Common myeloid progenitor, CD34-positive (primary cell): ENCODE measurements at places on chromosomes 2 and 18.

DNA sequence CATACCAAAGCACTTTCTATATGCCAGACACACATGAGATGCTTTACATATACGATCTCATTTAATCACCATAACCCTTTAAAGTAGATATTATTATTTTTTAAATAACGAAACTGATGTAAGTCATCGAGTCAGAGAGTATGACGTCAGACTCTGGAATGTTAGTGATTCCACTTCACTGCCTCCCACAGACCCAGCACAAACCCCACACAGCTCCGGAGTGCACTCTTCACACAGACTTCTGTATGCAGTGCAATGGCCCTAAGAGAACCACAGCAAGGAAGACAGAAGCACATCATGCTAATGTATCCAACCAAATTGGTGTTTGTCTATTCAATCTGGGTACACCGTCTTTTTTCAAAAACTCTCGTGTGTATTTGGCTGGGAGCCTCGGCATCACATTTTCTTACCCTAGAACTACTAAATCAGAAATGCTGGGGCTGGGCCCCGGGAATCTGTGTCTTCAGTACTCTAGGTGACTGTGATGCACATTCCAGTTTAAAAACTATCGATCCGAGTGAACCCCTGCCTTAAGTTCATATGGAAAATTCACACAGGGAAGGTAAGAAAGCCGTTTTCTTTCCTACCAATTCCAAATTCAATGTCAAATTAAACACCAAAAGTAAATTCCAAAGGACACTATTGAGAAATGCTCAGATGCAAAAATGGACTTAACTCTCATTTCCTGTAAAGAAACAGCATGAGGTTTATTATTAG lies 117.7 kb upstream of the ACVR1C start:
- no peak for DNase-seq

- DNase-seq: no peak
Measured at GRCh38 chr2:18440141-18440661, 120.3 kb downstream of the RDH14 start.

DNA sequence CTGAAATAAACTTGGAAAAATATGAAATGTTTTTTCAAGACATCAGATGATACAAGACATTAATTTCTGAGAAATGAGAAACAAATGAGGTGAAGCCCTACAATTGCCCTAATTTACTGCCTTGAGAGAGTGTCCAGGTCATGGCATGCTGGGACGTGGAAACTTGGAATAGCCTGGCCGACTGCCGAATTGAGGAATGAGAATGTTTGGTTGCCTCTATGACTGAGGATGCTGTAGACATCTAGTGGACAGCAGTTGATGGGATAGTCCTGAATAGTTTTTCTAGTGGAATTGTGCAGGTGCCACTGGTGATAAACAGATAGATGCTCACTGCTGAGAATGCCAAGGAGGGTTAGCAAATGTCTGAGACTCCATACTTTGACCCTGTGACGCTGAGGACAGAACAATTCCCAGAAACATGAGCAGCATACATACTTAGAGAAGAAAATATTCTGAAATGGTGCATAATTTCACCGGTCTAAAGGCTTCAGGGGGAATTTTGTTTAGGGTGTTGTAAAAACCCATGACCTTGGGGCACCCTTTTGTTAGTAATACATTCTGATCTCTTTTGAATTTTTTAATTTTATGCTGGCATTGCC lies 56.5 kb upstream of the CWC22 start:
- DNase-seq: no peak

DNA sequence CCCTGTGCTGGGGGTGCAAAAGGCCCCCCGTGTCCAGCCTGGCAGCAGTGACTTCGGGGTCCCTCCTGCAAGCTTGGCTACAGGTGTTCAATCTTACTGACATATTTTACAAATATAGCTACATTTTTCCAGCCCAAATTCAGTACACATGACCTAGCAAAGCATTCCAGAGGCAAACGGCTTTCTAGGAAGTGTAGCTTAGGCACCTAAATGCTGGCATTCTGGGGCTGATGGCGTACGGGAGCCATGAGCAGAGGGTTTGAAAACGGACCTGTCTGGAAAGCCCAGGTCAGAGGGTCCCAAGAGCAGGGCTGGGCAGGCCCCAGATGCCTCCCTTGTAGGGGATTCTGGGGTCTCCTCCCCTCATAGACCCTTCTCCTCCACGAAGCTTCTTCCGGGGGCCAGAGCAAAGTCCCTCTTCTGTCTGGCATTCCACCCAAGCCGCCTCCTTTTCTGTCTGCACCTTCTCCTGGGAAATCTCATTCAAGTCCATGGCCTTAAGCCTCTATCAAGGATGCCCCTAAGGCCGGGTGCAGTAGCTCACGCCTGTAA lies 63.3 kb upstream of the ASAP2 start:
- DNase-seq: no peak

DNA sequence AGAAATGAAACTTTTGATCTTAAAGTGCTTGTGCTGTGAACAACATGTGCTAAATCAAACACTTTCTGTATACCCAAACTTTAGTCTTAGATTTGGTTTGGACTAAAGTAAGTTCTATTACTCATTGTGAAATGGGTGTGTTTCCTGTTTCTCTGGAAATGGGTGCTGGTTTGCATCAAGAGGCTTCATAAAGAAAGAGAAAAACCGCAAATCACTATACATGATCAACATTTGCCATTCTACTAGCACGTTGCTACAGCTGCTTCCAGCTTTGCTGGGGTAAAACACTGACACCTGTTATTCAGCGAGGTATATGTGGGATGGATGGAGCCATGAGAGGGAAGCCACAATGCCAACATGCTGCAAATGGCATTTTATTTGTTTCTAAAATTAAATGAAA lies 547.0 kb upstream of the ACVR2A start:
- DNase-seq: no peak

DNA sequence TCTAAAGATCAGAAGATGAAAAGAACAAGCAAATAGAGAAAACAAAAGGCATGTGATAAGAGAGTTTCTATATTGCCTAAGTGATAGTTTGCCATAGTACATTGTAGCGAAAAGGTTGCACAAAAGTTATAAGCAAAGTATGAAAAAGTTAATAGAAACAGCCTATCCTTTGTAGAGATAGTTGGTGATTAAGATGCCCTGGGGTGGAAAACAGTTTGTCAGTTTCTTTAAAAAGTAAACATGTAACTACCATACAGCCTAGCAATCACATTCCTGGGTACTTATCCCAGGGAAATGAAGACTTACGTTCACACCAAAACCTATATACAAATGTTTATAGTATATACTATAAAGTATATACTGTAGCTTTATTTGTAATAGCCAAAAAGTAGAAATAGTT lies 16.9 kb upstream of the DAPL1 start:
- DNase-seq: no peak

DNA sequence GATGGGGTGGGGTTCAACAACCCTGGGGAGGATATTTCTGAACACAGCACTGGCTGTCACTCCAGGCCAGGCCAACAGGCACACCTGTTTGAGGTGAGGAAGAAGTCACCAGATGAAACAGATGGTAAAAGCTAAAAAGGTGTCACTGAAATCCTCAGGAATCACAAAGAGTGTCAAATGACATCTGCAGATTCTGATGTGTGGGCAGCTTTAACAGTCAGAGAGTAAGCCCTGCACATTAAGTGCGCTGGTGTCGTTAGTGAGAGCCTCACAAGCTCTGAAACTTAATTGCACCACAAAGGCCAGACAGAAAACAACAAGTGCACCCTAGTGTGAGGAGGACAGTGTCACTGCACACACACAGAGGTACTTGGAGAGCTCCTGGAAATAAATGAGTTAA lies 13.6 kb downstream of the FLACC1 start:
- no peak for DNase-seq

DNA sequence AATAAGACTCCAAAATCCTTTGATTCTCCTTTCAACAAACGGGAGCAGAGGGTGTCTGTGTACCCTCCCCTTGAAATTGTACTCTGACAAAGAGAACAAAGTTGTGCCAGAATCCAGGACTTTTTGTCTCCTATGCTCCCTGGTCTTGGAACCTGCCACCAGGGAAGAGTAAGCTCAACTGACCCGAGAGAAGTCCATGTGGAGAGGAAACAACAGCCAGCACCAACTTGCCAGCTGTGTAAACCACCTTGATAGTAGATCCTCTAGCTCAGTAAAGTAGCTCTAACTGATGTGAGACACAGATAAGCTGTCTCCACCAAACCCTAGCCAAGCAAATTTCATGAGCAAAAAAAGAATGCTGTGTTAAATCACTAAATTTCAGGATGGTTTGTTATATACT lies 46.9 kb downstream of the LNPK start:
- DNase-seq: no peak

DNA sequence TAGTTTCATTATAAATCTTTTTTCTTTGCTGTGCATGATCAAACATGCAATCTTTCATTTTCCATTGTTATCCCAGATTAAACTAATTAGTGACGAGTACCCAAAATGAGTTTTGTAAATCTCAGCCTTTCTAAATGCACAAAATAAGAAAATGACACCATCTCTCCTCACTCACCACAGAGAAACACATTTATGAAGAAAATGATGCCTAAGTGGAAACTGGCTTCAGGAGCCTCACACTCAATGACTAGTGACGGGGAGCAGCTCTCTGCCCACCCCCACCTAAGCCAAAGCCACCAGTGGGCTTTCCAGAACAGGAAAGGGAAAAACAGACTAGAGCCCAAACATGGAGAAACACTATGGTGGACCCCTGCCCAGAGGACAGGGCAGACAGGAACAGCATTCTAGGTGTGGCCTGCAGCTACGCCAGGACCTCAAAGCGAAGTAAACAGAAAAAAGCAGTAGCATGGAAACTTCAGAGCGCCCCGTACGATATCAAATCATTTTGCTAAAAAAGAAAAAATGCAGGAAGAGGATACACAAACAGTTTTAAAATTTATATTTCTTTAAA lies 113.5 kb downstream of the RBMS1 start:
- no peak for DNase-seq

DNA sequence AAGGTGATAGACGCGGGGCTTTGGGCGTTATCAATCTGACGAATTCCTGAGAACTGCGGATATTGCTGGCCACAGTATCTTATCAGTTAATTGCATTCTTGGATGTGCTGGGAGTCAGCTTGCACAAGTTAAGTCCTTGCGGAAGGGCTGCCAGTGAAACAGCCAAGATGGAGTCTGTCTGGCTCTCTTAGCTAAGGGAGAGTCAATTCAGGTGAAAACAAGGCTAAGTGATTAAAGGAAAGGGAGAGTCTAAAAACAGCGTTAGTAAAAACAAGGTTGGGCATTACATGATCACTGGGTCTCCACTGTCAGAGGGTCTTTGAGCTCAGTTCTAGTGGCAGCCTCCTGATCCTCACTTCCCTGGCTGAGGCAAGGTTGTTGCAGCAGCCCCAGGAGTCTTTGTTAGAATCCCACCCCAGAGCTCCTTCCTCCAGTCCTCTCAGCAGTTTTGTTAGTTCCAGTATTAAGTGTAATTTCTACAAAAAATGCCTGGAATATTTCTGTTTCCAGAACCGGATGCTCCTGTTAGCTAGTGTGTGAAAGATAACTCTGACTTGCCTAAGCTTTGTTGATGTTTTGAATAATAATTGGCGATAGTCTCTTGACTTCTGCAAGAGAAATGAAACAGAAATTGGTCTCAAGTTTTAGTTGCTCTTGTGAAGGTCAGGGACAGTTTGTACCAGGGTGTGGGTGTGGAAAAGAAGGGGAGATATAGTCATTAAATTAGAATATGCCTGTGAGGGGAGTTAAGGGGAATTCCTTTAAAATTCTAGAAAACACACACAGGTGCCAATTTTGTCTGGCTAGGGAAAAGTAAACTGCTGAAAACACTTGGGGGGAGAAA lies 10.6 kb downstream of the CFLAR start:
- DNase-seq: peak; percentile 32

GRCh38 chr2:227406177-227407031 lies 18.7 kb upstream of the SCYGR1 start:
- DNase-seq: peak; percentile 60

DNA sequence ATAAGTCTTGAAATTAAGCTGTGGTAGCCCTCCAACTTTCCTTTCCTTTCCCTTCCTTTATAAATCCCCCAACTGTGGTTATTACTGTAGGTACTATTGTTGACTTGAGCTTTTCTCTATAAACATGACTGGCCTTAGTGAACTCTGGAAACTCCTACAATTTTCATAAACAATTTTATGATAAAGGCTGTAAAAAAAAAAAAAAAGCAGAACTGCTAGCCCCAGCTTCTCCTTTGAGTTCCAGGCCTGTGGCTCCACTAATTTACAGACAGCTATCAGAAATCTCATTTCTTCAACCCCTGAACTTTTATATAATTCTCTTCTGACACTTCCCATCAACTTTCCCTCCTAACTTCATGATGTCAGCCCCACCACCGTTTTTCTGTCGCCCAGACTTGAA lies 174.3 kb downstream of the IKZF2 start:
- peak; percentile 55 for DNase-seq

DNA sequence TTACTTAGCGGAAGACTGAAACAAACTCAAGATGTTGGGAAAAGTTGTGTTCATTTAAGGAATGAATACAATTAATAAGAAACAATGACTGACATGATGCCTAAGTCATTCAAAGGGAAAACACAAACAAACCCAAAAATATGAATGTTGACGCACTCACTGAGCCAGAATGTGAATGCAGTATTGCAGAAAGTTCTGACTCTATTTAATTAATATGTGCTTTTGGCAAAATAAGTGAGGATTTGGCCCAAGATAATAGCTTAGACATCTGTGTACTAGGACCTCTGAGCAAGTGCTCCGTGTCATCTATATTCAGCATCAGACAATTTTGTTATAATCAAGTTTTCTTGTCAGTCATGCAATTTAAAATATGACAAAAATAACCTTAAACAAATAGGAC lies 1138.8 kb upstream of the NXPH2 start:
- DNase-seq: no peak

DNA sequence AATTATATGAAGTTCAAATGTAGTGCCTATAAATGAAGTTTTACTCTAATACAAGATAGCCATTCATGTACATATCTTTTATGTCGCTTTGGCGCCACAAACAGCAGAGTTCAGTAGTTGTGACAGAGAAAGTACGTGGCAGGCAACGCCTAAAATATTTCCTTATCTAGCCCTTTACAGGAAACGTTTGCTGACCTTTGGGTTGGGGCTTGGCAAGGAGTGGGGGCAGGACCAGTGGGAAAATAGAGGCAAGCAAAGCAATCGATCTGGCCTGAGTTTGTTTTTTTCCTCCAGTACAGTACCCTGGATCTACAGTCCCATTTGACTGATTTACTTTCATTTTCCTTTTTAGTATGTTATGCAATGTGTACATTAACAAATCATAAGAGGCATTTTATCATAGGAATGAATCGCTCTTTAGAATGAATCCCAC lies 13.1 kb downstream of the CCDC68 start:
- peak; percentile 34 for DNase-seq

DNA sequence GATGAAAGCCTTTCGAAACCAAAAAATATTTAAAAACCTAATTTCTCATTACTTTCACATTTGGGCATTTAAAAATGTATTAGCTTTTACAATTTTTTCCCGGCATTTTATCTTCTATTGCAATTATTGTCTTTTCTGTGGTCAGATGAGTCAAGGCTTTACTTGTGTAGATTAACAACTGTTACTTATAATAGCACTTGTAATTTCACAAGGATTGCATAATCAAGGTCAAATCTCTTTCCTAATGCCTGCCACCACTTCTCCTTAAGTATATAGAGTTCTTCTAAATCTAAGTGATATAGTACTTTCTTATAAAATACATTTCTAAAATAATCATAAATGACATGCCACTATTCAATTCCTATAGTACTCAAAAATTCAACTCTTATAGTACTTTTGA lies 67.2 kb downstream of the SLC8A1 start:
- no peak for DNase-seq

- DNase-seq: peak; percentile 61
Measured at GRCh38 chr2:171703574-171704347, 16.5 kb downstream of the DYNC1I2 start.

GRCh38 chr18:13439461-13439860 lies 220.9 kb downstream of the LDLRAD4 start:
- no peak for DNase-seq
